Adrenal gland (tissue), 19 donors: ENCODE measurements at places on chromosomes 3 and 15. TPM values are rescaled to one million over a fixed set of nuclear protein-coding genes. Genes with fewer than 3 reads are reported as not detected.

DNA sequence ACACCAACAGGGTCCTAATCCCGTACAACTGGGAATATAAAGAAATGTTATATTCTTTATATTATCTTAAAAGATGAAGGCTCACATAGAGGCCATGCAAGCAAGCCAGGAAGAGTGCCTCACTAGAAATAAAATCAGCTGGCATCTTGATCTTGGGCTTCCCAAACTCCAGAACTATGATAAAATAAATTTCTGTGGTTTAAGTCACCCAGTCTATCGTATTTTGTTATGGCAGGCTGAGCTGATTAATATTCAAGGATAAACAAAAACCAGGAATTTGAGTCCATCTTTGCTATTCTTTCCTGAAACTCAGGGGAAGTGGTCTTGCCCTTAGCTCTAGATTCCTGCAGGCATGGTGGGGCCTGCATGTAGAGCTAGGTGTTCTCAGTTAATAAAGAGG, 42.7 kb downstream of the ATOSA start:
- no peak for DNase-seq

- DNase-seq = no peak
Observed at GRCh38 chr15:74320352-74321247, 46.8 kb downstream of the CYP11A1 start.

Gene SKOR1
- total RNA-seq = 0.24 TPM

DNA sequence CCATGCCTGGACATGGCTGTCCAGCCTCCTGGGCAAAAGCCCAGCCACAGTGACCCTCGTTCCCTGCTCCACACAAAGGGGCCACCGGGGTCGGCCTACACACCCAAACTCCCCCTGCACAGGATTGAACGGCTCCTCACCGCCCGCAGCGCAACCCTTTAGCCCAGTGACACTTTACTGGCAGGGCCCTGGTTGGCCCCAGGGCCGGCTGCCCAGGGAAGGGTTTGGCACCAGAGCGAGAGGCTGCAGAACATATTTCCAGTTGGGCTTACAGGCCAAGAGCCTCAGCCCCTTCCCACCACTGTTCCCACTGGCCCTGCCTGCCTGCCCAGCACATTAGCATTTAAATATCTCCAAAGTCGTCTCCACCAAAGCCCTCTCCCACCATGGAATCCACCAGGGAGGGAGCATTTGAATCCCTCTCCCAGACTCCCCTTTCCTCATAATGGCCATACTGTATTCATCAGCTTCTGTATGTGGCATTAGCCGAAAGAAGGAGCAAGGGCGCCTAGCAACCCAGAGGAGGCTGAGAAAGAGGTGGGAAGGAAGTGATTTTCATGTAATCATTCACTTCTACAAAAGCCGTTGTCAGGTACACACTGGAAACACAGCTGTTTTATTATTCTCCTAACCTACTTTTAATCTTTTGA, 85.4 kb downstream of the SLC6A11 start:
- DNase-seq = no peak

GRCh38 chr3:11549580-11550140, 94.1 kb downstream of the VGLL4 start:
- DNase-seq = peak; percentile 0

Gene WDR93
- not detected for total RNA-seq

DNA sequence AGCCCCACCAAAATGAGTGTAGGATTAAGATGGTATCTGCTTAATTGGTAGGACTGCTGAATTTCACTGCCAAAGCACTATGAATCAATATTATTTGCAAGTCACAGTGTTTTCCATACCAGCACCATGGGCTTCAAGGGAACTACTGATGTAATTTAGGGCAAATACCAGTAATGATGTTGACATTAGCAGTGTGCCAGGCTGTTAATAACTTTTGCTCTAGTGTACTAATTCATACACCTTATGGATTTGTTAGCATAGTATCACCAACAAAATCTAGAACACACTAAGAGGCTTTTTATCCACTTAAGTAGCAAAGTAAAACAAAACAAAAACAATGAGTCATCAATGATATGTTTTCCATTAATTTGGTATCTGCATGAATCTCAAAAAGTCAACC, 888.2 kb downstream of the CADM2 start:
- no peak for DNase-seq

Gene DHX30
- 68.0 TPM for total RNA-seq

- DNase-seq = no peak
Observed at GRCh38 chr3:127307112-127307835, 19.4 kb upstream of the PRR20G start.

DNA sequence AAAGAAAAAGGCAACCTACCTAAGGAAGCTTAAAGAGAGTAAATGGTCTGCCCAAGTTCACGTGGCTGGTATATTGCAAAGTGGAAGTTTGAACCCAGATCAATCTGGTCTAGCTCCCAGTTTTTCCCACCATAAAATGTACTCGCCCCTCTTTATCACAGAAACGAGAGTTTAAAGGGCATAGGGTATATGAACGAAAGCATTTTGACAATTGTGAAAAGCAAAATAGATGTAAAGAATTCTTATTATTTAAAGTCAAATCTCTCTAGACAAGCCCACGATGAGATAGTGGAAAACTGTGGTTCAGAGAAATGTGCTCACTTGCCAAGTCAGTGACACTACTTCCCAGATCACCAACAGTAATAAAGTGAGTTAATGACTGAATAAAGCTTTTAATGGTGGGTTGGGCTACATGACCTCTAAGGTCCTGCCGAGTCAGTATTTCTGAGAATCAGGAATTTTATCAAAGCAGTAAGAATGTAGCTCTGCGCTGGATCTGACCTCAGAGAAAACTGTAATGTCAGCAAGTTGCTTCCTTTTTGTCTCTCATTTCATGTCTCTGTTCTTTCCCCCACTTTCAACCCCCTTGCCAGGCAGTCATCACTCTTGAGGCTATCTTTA, 23.3 kb upstream of the NEO1 start:
- DNase-seq = no peak

GRCh38 chr15:28911310-28911931, 25.6 kb downstream of the APBA2 start:
- no peak for DNase-seq

Gene PARP16
- total RNA-seq = 17.3 TPM

- no peak for DNase-seq
Observed at GRCh38 chr15:86373147-86373546, 293.5 kb downstream of the AGBL1 start.

DNA sequence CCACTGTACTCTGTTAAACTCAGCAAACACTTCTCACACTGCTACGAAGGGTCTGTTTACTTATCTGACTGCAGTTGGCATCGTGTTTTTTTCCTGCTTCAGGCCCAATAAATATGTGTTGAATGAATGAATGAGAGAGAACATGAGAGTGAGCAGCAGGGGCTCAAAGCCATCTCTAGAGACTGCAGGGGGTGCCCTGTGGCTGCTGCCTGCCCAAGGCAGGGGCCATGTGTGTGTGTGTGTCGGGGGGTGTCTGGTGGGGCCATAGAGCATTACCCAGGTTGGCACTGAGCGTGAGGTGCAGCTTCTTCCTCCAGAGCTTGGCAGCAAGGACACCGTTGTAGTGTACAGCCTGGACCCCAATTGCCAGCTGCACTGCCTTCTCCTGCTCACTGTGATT, 14.8 kb downstream of the EPB42 start:
- no peak for DNase-seq

GRCh38 chr3:58055314-58055713, 47.1 kb downstream of the FLNB start:
- DNase-seq = no peak

Gene IL17RE
- total RNA-seq = 0.24 TPM
